Brain microvascular endothelial cell (primary cell): ENCODE measurements at places on chromosomes 2 and 18.

DNA sequence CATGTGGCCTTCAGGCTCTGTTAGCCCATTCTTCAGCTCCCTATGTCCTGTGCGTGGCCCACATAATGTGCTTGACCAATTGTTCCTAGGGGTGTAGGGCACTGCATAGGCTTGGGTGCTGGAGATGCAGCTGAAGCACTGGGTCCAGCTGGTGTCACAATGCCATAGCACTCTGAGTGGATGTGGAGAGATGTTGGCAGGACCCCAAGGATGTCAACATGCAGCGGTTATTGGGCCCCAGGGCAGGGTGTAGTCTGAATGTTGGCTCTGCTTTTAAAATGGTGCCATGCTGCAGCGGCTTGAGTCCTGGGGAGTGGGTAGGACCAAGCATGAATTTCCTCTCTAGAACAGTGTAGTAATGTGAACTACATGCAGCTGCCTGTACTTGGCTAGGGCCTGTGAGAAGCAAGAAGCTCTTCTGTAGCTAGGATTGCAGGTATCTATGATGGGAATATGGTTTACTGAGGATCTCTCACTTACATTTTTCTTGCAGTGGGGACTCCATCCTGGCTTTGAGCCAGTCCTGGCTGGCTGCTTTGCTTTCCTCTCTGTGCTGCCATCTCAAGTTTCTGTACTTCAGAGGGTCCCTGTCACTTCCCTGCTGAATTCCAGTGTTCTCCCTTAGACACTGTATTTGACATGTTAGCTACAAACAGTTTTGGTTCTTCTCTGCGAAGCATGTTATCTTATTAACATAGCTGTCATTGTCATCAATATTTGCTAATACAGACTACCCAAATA is 148.4 kb downstream of the CSRNP3 start:
- no peak for DNase-seq

DNA sequence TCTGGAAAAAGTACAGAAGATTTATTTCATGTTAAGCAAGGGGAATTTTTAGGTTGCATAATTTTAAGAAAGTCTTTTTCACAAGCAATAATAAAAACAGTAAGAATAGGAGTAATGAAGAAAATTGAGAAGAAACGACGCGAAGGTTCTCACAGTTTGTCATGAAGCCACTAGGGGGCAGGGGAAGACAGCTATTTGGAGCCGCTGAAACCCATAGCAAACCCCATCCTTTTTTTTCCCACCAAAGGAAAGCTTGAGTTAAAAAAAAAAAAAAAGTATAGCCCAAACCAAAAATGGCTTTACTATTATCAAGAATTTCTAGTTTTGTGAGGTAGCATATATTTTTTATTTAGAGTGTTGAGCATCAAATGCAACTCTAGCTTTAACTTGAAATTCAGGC is 300.9 kb downstream of the PHLPP1 start:
- peak; percentile 54 for DNase-seq

GRCh38 chr18:37322492-37323035 is 243.0 kb downstream of the CELF4 start:
- peak; percentile 28 for DNase-seq

DNA sequence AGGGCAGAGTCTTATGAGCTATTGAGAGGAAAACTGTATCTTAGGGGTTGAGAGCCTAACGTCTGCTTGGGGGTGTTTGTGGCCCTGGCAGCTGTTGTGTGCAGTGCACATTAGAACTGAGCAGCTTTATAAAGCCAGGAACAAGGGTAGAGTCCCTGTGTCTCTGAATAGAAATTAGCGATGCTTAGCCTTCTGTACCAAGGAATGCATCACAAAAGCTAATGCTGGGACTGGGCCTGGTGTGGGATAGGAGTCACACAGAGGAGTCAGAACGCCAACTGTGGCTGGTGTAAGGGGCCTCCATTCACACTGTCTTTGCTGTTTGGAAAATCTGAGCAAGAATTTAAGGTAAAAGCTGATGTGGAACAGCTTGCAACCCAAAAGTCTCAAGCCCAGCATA is 283.2 kb downstream of the SOX11 start:
- no peak for DNase-seq

GRCh38 chr18:79574938-79575525 is 104.6 kb upstream of the CTDP1 start:
- no peak for DNase-seq

DNA sequence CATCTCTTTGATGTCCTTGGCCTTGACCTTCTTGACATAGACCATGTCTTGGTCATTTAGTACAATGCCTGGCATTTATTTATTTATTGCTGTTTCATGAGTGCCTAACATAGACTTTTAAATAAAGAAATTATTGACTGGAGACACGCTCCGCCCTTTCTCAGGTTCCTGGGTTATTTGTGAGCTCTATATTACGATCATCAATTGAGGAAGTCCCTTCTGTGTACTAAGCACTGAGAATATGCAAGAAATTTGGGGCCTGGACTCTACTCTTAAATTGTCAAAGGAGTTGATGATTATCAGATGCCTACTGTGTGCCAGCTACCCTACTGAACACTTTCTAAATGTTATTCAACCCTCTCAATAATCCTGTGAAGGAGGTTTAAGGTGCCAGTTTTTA is 19.7 kb upstream of the TET3 start:
- DNase-seq, result no peak

DNA sequence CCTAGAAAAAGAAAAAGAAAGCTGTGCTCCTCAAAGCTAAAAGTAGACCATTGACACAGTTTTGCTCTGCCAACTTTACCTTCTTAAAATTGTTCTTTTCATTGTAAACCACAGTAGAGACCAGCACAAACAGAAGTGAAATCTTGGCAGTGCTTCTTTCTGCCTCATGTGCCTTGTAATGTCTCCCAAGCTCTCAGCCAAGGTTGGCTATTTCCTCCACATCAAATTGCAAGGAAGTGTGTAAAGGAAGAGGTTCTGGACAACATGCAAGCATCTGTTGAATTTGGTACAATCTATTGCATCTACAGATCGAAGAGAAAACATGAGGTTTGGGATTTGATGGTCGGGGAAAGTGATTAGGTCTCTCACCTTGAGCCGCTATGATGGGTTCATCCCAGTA is 83.3 kb upstream of the PNPT1 start:
- DNase-seq, result no peak

GRCh38 chr2:144889348-144889747 is 369.4 kb upstream of the ZEB2 start:
- no peak for DNase-seq

GRCh38 chr2:33212151-33212550 is 264.3 kb upstream of the RASGRP3 start:
- DNase-seq, result peak; percentile 95

- DNase-seq, result no peak
Measured at GRCh38 chr18:37539236-37539635, 26.4 kb downstream of the CELF4 start.

DNA sequence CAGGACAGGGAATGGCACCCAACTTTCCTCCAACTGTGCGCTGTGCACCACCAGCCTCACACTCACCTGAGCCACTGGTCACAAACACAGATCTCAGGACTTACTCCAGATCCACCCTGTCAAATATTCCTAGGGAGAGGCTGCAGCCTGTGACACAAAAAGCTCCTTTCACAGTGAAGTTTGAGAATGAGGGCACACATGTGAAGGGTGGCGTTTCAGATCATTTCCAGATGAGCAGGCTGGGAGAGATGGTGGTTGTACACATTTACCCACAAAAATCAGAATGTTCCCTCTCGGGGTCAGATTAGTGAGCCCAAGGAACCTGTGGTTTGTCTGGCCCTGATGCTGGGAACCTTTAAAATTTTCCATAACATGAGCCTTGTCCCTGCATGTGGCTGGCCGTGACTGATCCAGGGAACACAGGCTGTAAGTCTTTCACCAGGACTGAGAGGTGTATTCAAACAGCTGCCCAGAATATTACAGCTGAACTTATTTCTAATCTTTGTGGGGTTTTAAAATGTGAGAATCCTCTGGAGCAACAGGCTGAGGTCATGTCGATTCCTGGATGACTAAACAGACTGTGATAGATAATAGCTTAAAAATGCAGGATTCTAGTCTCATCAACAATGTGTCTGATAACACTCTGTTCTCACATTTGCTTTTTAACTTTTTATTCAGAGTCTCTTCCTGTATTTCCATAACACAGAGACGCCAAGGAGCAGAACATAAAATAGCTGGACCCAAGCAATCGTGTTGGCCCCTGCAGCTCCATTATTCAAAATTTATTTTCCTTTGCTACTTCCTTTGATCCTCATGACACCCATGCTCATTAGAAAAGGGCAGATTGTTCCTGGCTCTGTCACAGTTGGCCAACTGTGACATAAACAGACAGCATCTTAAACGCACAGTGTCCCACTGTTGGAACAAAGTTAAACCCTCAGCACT is 35.5 kb downstream of the IL1R2 start:
- DNase-seq, result peak; percentile 90

DNA sequence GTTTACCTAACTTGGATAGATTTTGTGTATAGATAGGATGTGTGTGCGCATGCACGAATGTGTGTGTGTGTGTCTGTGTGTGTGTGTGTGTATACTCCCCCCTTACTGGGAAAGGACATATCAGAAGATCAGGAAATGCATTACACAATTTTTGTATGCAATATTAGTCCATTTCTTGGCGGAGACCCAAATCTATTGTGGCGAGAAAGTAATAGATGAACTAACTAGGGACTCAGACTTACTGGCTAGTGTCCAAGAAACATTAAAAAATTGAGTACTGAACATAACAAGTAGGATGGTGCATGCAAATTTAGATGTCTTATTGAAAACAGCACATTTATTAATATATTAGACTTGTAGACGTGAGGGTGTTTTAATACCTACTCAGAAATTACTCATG is 1036.5 kb upstream of the FANCL start:
- DNase-seq, result no peak

DNA sequence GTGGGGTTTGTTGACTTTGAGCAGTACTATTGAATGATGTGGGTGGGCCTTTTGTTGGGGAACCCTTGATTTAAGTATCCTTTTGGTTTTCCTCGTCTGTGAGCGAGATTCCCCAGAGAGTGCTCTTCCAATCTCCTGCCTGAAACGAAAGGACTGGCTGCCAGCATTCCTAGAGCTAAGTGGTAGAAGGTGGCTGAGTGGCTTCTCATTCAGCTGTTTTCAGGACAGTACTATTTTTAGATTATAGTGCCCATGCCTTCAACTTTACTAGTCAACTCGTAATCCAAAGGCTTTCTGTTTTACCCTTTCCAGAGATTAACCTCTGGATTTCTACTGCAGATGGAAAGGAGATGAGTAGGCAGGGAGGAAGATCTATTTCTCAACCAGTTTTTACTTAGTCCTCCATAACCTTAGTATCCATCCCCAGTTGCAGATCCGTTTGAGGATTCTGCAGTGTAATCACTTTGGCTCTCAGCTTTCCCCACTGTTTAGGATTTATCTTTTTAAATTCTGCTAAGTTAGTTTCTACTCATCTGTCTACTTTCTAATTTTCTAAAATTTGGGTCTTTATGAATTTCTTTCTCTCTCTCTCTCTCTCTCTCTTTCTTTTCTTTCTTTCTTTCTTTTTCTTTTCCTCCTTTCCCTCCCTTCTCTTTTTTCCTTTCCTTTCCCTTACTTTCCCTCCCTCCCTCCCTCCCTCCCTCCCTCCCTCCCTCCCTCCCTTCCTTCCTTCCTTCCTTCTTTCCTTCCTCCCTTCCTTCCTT is 9.2 kb downstream of the SLC4A1AP start:
- no peak for DNase-seq

DNA sequence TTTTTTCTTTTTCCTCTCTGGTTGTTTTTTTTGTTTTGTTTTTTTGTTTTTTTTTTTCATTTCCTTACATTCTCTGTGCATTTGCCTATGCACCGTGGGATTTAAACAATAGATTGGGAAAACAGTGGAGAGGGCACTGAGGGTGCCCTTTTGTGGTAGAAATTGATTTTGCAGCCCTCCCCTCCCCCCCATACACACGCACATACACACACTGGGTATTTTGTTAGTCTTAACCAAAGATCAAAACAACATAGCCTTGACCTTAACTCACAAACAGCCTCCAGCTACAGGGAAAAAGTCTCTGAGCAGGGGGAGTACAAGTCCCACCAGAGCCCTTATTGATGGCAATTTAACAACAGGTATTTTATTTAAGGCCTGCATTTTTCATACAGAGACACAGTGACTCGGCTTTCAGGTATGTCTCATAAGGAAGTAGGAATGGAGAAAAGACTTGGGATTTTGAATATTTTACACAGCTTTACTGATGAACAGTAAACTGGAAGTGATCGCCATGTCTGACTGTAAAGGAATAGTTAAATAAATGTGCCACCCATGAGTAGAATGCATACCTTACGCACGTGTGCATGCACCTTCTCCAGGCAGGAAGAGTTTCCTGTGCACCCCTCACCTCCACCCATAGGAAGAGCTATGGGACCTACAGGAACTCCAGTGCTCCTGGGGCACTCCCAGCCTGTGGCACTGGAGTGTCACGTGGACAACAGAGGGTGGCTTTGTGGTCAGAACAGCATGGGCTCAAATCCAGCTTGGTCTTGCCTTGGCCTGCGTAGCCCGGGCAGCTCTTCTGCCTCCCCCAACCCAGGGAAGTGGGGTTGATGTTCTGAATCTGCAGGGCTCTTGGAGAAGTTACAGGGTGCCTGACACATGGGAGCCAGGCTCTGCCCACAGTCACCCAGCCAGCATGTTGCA is 266.4 kb downstream of the ANAPC1 start:
- DNase-seq, result no peak

- no peak for DNase-seq
Measured at GRCh38 chr2:75317802-75318201, 118.5 kb upstream of the TACR1 start.

GRCh38 chr2:216340280-216340631 is 32.0 kb downstream of the MARCHF4 start:
- DNase-seq, result no peak

GRCh38 chr2:70887550-70888246 is 48.0 kb upstream of the ATP6V1B1 start:
- no peak for DNase-seq

DNA sequence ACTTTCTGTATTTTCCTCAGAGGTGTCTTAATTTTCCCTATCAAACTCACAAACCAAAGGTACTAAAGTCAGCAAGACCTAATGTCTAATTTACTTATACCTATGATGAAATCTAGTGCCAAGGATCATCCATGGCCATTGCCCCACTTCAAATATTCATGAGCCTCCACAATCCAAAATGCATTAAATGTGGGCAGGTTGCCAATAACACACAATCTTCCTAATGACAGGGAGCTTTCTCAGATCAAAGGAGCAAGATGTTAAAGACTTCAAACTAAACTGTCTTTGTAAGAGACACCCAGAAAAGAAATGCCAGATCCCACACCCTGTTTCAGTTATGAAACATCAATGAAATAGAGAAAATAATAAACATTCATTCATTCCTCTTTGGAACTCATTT is 143.2 kb downstream of the TMEFF2 start:
- no peak for DNase-seq

DNA sequence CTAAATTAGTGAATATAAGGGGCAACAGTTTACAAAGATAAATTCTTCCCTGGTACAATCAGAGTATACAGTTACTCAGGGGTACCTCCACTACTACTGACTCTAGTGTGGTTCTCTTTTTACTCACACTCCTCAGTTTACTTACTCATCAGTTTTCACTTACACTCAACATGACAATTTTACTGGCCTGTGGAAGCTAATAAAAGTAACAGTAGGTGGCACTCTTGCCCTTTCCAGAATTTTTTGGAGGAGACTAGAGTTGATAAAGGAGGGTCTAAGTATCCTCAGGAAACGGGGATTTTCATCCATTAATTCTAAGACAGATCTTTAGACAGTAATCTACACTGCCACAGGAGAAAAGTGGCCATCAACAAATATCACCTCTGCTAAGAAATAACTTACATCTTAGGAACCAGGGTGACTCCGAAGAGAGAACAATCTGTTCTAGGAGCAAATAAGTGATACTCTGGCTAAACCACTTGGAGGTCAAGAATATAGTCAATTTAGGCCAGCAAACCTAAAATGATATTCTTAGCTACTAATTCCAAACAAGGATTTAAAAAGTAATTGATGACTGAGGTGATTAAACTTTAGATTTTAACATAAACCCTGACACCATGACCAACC is 61.3 kb downstream of the ATL2 start:
- peak; percentile 53 for DNase-seq
